ENCODE measurements at places on chromosomes 12 and 14. TPM values are rescaled to one million over a fixed set of nuclear protein-coding genes. Genes with fewer than 3 reads are reported as not detected.

DNA sequence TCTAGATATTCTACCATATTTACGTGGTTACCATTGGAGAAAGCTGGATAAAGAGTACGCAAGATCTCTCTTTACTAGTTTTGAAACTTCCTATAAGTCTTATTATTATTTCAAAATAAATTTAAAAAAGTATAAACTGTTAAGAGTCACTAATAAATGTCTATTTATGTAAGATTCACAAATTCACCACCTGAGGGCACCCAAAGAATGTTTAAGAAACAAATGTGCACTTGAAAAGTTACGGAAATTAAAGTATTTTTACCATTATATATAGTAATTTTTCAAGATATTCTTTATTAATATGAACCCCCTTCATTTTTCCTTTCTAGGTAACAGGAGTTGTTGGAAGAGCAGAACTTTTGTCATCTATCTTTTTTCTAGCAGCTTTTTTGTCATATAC, 11.9 kb downstream of the TMTC3 start:
- H3K27ac ChIP-seq: no peak overlapping the region
- peak; percentile 62 for DNase-seq
- peaks cover 2% of the 10 kb centered on the region for H3K36me3 ChIP-seq
- H3K4me3 ChIP-seq: no peak overlapping the region
- no peaks in the 10 kb centered on the region for H3K27me3 ChIP-seq
- no peaks in the 10 kb centered on the region for H3K4me1 ChIP-seq

- H3K36me3 ChIP-seq: no peaks in the 10 kb centered on the region
- peaks cover 38% of the 10 kb centered on the region for H3K4me1 ChIP-seq
- DNase-seq: no peak
- no peaks in the 10 kb centered on the region for H3K27me3 ChIP-seq
- no peak overlapping the region for H3K4me3 ChIP-seq
Measured at GRCh38 chr12:93789767-93790166, 112.6 kb downstream of the CRADD start.

GRCh38 chr12:121468499-121468801, 68.5 kb downstream of the RNF34 start:
- DNase-seq: no peak
- H3K27ac ChIP-seq: no peak overlapping the region
- H3K4me3 ChIP-seq: no peak overlapping the region
- H3K27me3 ChIP-seq: no peaks in the 10 kb centered on the region
- H3K4me1 ChIP-seq: peaks cover 10% of the 10 kb centered on the region

DNA sequence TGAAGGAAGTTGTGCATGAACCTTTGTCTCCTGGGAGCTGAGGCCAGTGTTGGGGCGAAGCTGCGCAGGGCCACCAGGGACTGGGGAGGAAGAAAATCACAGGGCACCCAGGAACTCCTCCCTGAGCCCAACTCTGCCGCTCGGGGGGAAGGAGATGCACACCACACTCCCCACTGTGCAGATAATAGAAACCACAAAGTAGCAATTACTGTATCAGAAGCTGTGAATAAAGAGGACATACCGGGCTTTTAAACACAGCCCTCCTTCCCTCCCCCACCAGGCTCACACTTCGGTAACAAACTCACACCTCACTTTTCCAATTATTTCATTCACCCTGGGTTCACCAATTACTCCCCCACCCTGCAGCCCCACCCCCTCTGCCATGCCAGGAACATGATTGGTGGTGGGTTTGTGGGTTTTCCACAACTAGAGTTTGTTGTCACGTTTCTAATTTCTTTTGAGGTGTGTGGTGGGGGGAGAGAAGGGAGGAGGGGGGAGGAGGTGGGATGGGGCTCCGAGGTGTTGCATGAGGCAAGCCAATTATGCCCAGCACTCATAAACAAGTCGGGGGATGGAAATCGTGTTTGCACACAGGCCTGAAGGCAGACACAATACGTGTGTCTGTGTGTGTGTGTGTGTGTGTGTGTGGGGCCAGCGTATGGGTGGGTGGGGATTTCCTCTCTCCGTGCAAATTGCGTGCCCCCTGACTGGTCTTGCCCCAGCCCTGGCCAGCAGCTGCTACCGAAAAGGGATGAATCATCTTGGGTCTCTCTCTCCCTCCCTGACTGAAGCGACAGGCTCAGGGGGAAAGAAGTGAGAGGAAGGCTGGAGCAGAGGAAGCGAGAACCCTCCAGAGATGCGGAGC, 103.3 kb downstream of the RBM19 start:
- DNase-seq: peak; percentile 77
- H3K27me3 ChIP-seq: no peaks in the 10 kb centered on the region
- H3K4me3 ChIP-seq: no peak overlapping the region
- no peak overlapping the region for H3K27ac ChIP-seq
- H3K4me1 ChIP-seq: peaks cover 7% of the 10 kb centered on the region

DNA sequence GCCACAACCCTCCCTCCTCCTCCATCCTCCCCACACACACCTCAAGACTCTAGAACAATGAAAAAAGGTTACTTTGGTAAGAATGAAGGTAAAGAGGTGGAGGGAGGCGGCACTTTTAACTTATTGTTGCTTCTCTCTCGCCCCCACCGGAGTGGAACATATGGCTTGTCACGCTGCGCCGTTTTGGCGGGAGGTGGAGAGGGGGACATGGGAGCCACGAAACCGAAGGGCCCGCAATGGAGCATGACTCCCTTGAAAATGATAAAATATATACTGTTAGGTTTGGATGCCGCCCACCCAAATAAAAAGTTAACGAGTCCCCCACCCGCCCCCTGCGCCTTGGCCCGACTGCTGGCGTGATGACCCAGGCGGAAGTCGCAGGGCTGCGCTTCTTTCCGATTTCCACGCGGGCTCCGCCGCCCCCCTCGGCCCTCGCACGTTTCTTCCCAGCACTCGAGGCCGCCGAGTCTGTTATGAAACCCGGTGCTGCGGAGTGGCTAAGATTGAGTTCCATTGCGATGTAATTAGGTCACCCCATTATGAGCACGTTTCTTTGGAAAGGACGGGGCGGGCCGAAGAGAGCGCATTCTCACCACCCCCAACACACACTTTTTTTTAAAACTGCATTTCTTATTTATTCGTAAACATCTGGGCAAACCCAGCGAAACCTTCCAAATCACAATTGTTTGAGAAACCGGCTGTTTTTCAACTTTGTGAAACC, 1.4 kb upstream of the ZFP36L1 start:
- peaks cover 5% of the 10 kb centered on the region for H3K36me3 ChIP-seq
- H3K27me3 ChIP-seq: no peaks in the 10 kb centered on the region
- H3K4me1 ChIP-seq: peaks cover 20% of the 10 kb centered on the region

FGF6 gene
- not detected for polyA plus RNA-seq
